ENCODE measurements at places on chromosomes 1 and 21.

DNA sequence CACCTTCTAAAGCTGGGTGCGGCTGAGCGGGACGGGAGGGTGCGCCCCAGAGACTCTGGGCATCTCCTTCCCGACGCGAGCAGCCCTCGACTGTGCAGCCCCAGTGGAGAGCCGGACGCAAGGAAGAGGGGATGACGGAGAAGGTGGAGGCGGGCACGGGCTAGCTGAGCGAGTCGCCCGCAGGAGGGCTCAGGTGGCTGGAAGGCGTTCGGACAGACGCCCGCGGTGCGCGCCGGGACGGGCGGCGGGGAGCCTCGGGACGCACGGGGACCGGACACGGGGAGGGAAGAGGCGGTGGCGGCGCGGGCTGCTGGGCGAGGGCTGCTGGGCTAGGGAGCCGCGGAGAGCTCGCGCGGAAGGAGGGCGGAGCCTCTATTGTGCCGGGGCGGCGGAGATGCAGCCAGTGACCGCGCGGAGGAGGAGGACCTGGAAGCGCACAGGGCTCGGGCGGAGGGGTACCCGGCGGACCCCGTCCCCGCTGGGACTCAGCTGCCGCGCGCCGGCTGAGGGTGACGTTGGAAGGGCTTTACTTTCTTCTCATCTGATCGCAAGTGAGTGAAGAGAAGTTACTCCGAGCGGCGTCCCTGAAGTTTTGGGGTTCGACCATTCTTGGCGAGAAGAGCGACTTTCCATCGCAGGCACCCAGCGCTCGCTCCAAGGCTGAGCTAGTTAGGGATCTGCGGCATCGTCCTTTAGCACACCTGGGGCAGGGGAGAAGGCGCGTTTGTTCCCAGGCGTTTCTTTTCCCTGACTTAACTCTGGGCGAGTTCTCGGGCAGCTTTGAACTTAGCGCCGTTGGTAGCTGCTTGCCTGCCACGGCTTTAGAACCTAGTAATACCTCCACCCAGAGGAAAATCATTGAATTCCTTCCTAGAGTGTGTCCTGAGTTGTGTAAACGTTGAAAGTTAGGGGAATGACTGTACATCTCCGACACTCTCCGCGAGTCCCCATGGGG is at the start of gene OLFML2B:
Gene OLFML2B, minus strand, starts transcription at position 323 of the 955 bp plus-strand sequence. CDS start 439 bp downstream, outside the sequence.
- no peak for DNase-seq

DNA sequence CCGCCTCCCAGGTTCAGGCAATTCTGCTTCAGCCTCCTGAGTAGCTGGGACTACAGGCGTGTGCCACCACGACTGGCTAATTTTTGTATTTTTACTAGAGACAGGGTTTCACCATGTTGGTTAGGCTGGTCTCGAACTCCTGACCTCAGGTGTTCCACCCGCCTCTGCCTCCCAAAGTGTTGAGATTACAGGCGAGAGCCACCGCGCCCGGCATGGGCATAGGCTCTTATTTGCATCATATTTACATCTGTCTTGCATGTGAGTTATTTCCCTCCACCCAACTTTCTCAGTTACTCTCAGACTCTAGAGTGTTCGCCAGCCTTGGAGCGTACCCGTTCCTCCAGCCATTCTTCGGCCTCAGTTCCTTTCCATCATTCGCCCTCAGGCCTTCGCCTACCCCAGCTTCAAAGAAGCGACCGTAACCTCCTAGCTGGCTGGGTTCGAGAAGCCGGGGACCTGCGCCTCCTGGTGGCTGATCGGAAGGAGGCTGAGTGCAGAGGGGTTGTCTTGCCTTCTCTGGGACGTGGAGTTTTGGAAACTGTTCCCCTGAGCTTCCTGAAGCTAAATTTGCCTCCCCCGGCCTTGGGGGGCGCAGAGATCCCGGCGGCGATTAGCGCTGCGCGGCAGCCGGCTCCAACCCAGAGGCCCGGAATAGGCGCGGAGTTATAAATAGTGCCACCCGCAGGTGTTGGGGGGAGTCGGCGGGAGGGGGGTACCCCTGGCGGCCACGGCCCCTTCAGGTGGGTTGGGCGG is 3.6 kb upstream of the ZBTB7B start:
- DNase-seq, result peak; percentile 24

- peak; percentile 11 for DNase-seq
Measured at GRCh38 chr1:48051466-48052126, 54.4 kb upstream of the TRABD2B start.

- DNase-seq, result no peak
Measured at GRCh38 chr1:165933446-165934170, 106.2 kb downstream of the UCK2 start.

- no peak for DNase-seq
Measured at GRCh38 chr1:6262555-6263420, 1.9 kb upstream of the GPR153 start.

DNA sequence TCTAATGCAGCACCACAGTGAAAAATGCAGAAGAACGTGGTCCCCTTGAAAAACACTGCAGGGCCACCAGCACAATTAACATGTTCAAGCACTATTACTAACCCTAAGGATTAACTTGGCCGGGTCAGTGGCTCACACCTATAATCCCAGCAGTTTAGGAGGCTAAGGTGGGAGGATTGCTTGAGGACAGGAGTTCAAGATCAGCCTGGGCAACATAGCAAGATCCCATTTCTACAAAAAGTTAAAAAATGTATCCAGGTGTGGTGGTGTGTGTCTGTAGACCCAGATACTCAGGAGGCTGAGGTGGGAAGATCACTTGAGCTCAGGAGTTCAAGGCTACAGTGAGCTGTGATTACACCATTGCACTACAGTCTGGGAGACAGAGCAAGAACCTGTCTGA is 2.9 kb downstream of the ARNT start:
- no peak for DNase-seq
